COLO829 (cell line): ENCODE measurements at places on chromosomes 13 and 19.
A peak's percentile ranks its signal among the peaks of the same experiment; 100 is the strongest.

DNA sequence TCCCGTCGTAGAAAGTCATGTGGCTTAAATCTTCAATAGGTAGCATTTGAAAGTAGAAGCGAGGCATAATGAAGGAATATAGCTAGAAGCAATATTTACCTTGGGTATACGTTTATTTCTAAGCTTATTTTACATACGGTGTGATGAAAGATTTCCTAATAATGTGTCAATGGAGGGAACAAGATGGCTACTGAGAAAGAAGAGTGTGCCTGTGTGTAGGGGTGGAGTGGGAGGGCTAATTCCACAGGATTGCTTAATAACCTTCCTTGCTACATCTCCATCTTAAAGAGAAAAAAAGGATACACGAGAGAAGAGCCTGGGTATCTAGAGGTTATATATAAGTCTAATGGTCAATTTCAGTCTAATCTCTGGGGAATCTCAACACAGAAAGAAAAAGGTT, 2.0 kb downstream of the SPART start:
- DNase-seq, result peak; percentile 44

DNA sequence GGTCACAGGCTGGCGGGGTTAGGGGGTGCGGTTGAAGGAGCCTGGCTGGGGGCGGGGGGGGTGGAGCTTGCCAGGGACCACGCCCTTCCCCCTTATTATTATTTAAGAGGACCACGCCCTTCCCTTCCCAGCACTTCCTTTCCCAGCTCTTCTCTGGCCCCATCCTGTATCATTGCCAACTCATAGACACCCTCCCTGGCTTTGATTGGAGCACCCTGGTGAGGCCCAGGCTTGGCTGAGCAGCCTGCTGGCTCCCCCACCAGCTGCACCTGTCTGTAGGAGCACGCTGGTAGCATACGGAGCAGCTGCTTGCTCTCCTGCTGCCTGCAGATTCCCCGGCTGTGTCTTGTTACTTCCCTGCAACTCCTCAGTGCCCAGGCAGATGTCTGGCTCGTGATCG, 62.5 kb upstream of the PDX1 start:
- DNase-seq, result no peak

- DNase-seq, result no peak
Observed at GRCh38 chr13:45490068-45490467, 25.3 kb downstream of the COG3 start.

DNA sequence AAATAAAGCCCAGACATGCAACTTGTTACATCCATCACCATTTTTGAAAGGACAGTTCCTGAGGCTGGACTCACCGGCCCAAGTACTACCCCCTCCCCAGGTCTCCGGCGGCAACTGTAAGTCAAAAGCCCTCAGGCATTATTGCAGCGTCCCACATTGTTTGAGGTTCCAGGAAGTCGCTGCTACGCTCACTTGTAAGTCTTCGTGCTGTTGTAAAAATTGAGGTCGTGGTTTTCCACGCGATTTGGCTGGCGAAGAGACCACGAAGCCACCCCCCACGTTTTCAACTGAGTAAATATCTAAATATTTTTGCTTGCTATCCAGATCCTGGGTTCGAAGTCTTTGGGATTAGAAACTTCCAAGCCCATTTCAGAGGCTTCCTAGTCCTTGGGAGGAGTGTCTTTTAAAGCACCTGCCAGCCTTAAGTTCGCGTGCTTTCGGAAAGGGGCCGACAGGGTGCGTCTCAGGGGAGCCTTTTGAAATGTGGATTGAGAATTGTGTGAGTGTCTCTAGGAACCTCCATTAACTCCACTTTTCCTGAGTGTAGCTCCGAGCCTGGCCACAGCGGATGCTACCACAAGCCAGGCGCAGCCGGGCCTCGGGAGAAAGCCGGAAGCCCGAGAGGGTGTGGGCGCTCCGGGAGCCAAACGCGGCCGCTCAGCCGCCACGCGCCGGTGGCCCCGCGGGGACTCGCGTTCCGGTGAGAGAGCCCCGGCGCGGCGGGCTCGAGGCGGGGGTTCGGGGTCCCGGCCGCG, 434 bp upstream of the FNDC3A start:
- peak; percentile 54 for DNase-seq

DNA sequence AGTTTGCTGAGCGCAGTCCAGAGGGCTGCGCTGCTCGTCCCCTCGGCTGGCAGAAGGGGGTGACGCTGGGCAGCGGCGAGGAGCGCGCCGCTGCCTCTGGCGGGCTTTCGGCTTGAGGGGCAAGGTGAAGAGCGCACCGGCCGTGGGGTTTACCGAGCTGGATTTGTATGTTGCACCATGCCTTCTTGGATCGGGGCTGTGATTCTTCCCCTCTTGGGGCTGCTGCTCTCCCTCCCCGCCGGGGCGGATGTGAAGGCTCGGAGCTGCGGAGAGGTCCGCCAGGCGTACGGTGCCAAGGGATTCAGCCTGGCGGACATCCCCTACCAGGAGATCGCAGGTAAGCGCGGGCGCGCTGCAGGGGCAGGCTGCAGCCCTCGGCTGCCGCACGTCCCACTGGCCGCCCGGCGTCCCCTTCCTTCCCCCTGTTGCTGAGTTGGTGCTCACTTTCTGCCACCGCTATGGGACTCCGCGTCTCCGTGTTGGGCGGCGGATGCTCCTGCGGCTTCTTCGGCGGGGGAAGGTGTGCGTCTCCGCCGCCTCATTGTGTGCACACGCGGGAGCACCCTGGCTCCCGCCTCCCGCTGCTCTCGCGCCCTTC, 772 bp downstream of the GPC6 start:
- DNase-seq, result no peak

DNA sequence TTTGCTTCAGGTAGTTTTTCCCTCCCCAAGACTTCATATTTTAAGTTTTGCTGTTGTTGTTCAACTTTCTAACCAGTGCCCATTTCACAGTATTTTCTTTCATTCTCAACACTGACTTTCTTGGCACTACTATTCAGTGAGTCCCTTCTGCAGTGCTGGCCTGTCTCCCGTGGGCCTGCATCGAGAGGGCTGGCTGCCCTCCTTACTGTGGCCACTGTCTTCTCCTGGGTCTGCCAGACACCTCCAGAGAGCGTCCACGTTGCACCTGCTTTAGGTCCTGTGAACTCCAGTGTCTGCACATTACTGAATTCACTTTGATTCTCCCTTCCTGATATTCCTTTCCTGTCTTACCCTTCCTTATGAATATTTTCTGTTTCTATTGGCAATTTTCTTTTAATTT, 27.3 kb downstream of the COL4A1 start:
- DNase-seq, result no peak

- no peak for DNase-seq
Observed at GRCh38 chr13:114124431-114124830, 8.0 kb downstream of the RASA3 start.

- no peak for DNase-seq
Observed at GRCh38 chr13:66501181-66501580, 729.0 kb downstream of the PCDH9 start.

- no peak for DNase-seq
Observed at GRCh38 chr13:109425821-109426689, 360.3 kb downstream of the IRS2 start.

- no peak for DNase-seq
Observed at GRCh38 chr19:16325641-16326400, 1.2 kb downstream of the KLF2 start.

DNA sequence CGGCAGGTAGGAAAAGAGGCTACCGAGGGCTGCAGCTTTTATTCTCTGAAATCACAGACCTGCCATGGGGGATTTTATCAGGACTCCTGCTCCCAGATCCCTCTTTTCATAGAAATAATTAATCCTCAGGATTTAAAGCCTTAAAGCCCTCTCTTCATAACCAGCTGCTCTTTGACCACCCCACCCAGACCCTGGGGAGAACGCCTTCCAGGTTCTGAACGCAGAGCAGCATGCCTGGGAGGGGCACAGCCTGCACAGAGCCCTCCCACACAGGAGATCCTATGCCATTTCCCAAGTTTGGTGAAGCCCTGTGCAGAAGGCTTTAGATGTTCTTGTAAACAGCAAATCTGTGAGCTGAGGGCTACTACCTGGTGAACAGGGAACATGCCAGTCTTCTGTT, 91.1 kb downstream of the STOML3 start:
- DNase-seq, result no peak

DNA sequence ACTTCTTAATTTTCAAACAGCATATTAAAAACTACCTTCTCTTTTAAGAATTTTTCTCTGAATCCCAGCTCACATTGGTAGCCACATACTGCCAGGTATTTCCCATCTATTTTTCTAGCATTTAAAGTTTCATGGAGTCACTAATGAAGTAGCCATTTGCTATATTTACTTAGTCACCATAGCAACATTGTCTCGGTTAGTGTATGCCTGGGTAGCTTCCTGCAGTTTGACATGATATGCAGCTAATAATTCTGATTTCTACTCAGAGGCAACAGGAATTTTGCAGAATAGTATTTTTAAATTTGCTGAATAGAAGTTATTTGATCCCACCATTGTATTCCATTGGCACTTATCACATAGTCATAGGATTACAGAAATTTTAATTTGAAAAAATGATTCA, 30.9 kb upstream of the KCTD4 start:
- no peak for DNase-seq

DNA sequence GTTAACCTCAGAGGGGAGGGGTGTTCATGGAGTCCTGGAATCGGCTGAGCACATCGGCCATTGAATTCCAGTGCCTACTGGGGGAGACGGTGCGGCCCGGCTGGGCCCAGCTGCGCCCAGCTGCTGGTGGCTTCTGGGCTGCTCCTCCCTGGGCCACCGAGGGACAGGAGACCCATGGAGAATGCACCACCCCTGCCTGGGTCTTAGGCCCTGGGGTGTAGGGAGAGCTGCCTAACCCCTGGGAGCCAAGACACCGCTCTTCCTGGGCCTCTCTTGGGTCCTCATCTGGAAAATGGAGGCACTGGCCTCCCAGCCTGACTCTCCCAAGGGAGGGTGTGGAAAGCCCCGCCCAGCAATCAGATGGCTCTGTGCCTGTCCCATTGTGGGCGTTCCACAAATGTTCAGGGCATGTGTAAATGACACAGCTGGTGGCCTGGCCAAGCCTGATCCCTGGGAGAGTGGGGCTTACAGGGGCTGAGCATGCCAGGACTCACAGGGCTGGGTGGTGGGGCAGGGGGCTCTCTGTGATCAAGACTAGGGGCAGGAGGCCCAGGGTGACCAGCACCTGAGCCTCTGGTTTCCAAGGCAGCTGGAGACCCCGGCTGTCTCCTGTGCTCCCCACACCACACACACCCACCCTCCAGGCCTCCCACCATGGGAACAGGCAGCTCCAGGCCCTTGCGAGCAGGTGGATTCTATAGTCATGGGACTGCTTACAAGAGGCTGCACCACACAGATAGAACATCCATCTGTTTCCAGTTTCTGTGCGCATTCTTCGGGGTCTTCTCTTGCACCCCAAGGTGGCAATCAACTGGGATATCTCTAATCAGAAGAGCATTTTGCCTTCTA, 150.9 kb downstream of the URI1 start:
- no peak for DNase-seq

GRCh38 chr13:99948411-99948810, 23.2 kb downstream of the ZIC5 start:
- DNase-seq, result no peak

- DNase-seq, result no peak
Observed at GRCh38 chr19:48329167-48329891, 4.0 kb downstream of the EMP3 start.

DNA sequence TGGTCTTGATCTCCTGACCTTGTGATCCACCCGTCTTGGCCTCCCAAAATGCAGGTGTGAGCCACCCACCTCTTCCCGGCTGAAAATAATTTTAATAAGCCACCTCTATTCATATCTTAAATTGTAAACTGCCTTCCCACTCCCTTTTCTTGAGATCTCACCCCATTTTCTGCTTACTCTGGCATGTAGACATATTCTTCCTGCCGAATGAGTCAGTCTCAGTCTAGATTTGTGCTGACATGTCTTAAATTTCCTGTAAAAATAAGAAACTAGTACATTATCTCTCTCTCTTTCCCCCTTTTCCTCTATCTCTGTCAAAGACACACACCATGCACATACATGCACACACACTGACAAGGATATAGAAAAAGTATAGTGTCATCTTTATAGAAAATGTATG, 60.9 kb downstream of the THSD1 start:
- no peak for DNase-seq

GRCh38 chr19:19550485-19550929, 12.4 kb downstream of the CILP2 start:
- DNase-seq, result peak; percentile 35

DNA sequence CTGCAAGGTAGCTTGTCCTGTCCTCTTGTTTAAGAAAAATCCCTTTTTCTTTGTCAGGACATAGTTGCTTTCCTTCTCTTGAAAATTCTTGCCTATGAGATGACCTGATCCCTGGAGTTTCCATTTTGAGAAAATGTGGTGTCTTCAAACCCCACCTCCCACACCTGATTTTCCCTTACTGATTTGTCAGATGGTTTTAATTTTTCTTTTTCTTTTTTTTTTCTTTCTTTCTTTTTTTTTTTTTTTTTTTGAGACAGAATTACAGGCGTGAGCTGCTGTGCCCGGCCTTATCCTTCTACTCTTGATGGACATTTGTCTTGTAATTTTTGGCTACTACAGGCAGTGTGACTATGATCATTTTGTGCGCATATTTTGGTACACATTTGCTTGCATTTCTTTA, 1.2 kb downstream of the ZNF345 start:
- no peak for DNase-seq

- no peak for DNase-seq
Observed at GRCh38 chr13:66367356-66367755, 862.8 kb downstream of the PCDH9 start.

DNA sequence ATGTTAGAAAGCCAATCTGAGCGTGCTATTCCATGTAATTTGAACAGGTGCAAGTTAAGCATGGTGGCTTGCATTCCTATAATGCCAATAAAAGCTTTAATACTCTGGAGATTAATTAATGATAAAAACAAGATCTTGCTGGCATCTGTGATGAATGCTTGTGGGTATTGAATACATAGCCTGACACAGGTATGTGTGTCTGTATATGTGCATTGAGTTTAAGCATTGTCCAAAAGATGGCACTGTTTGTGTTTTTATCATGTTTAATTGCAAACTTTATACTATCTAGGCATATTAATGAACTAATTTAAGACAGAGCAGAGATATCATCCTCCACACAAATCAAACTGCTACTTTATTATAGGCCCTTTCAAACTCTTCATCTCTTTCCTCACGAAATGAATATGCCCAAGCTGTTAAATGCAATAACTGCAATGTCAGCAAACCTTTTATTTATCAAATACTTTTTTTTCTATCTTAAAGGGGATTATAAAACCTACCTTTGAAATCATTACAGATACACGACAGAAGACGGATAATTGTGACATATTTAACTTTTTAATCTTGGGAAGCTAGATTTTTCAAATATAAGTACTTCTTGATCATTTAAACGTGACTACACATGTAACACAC, 86.5 kb downstream of the TNFSF11 start:
- no peak for DNase-seq

DNA sequence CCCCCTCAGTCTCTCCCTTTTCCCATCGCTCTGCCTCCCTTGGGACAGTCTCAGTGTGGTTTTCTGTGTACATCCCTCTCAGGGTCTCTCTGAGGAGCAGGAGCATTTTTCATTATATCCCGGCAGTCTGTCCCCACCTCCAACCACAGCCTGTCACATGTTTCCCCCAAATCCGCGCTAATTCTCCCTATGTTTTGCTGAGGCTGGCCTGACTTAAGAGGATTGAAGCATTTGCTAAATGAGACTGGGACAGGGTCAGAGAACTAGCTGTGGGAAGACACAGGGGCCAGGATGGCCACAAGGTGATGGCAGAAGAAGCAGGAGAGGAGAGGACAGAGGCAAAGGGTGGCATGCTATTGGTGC, 5.5 kb downstream of the TPRX1 start:
- no peak for DNase-seq

- DNase-seq, result no peak
Observed at GRCh38 chr13:33496336-33496735, 210.8 kb upstream of the STARD13 start.

GRCh38 chr13:105463011-105463501, 1072.4 kb downstream of the EFNB2 start:
- DNase-seq, result no peak
